ENCODE measurements at places on chromosomes 16 and 17.

DNA sequence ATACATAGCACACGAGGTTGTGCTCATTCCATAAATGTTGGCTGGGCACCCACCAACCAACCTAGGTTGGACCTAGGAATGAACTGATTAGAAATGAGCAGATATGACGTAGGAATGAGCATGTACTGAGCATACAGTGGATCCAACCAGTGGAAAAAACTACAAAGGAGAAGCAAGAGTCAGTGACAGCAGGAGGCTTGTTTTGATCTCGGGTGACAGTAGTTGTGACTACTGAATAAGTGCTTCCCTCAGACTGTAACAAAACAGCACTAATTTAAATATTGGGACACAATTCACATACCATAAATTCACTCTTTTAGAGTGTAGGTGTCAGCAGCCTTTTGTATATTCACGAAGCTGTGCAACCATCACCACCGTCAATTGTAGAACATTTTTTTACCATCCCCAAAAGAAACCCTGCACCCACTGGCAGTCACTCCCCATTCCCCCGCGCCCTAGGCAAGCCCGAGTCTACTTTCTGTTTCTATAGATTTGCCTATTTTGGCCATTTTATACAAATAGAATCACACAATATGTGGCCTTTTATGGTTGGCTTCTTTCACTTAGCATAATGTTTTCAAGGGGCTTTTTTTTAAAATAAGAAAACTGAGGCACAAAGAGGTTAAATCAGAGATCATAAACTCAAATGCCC is 7.0 kb downstream of the VAC14 start:
- peaks cover 15% of the 10 kb centered on the region for H3K36me3 ChIP-seq
- H3K27ac ChIP-seq, result no peak overlapping the region
- peaks cover 7% of the 10 kb centered on the region for H3K4me1 ChIP-seq
- DNase-seq, result no peak

GRCh38 chr16:31519759-31520431 is 7.8 kb upstream of the AHSP start:
- H3K4me1 ChIP-seq, result no peaks in the 10 kb centered on the region
- no peaks in the 10 kb centered on the region for H3K36me3 ChIP-seq
- no peaks in the 10 kb centered on the region for H3K27me3 ChIP-seq
- DNase-seq, result no peak
- no peak overlapping the region for H3K27ac ChIP-seq

GRCh38 chr16:17369421-17370222 is 101.1 kb downstream of the XYLT1 start:
- H3K4me3 ChIP-seq, result peak overlapping the region; percentile 84
- H3K36me3 ChIP-seq, result no peaks in the 10 kb centered on the region
- peaks cover 74% of the 10 kb centered on the region for H3K4me1 ChIP-seq
- H3K27me3 ChIP-seq, result no peaks in the 10 kb centered on the region
- DNase-seq, result peak; percentile 40
- H3K27ac ChIP-seq, result peak overlapping the region; percentile 95

DNA sequence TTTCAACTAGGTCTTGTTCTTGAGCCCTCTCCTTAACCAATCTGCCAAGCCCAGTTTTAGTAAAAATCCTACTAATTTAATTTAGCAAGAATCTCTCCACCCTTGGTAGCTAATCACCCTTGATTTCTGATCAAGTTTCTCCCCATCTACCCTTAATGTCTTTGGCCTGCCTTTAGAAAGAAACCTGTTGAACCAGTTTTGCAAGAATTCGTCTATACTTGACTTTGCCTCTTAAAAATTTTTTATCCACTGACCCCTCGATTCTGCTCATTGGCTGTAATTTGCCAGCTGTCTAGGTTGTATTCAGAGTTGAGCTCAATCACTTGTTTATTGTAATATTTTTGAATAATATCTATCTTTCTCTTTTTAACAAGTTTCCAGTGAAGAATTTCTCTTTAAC is 1138.5 kb downstream of the CDH11 start:
- H3K4me3 ChIP-seq, result no peak overlapping the region
- H3K27ac ChIP-seq, result no peak overlapping the region
- no peaks in the 10 kb centered on the region for H3K36me3 ChIP-seq
- H3K27me3 ChIP-seq, result no peaks in the 10 kb centered on the region
- H3K4me1 ChIP-seq, result no peaks in the 10 kb centered on the region
- no peak for DNase-seq

- no peak overlapping the region for H3K27ac ChIP-seq
- no peak for DNase-seq
- H3K27me3 ChIP-seq, result no peaks in the 10 kb centered on the region
- no peak overlapping the region for H3K4me3 ChIP-seq
- H3K4me1 ChIP-seq, result peaks cover 34% of the 10 kb centered on the region
Observed at GRCh38 chr17:64109400-64109799, 20.5 kb downstream of the ERN1 start.

GRCh38 chr16:81212830-81213465 is 25.5 kb upstream of the BCO1 start:
- no peaks in the 10 kb centered on the region for H3K27me3 ChIP-seq
- no peak overlapping the region for H3K4me3 ChIP-seq

- no peak overlapping the region for H3K4me3 ChIP-seq
- peaks cover 1% of the 10 kb centered on the region for H3K27me3 ChIP-seq
Observed at GRCh38 chr17:27384261-27384701, 72.0 kb upstream of the KSR1 start.

DNA sequence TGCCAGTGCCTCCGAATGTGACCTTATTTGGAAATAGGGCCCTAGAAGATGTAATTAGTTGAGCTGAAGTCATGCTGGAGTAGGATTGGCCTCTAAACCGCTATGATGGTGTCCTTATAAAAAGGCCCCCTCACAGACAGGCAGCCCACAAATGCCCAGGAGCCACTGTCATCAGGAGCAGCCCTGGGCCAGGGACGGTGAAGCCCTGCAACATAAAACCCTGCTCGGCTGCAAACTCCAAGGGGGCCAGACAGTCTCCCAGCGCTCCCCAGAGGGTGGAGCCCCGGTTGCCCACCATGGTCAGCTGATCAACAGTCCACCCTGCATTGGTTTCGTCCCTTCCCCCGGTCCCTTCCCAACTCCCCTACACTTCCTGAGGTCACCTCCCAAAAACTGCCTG is 351.7 kb downstream of the FOXL1 start:
- no peaks in the 10 kb centered on the region for H3K36me3 ChIP-seq
- H3K4me3 ChIP-seq, result no peak overlapping the region
- no peaks in the 10 kb centered on the region for H3K4me1 ChIP-seq
- DNase-seq, result no peak

GRCh38 chr17:77681861-77682260 is 276.6 kb upstream of the TNRC6C start:
- H3K4me1 ChIP-seq, result no peaks in the 10 kb centered on the region
- no peak for DNase-seq
- H3K36me3 ChIP-seq, result no peaks in the 10 kb centered on the region

GRCh38 chr17:59370593-59371299 is 39.3 kb downstream of the YPEL2 start:
- H3K4me3 ChIP-seq, result no peak overlapping the region
- no peaks in the 10 kb centered on the region for H3K36me3 ChIP-seq
- no peak for DNase-seq
- H3K27me3 ChIP-seq, result no peaks in the 10 kb centered on the region
- peaks cover 83% of the 10 kb centered on the region for H3K4me1 ChIP-seq

DNA sequence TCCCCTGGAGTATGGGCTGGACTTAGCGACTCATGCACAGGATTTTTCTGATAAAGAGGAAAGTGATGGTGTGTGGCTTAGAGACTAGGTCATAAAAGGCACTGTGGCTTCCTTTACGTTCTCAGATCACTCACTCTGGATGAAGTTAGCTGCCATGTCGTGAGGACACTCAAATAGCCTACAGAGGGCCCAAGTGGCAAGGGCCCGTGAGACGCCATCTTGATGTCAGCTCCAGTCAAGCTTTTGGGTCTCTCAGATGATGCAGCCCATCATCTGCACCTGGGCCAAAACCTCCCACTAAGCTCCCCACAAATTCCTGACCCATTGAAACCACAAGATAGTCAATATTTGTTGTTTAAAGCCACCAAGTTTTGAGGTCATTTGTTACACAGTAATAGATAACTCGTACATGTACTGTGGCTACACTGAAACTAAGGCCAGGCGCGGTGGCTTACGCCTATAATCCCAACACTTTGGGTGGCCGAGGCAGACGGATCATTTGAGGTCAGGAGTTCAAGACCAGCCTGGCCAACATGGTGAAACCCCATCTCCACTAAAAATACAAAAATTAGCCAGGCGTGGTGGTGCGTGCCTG is 14.7 kb downstream of the ST6GALNAC2 start:
- H3K36me3 ChIP-seq, result peaks cover 4% of the 10 kb centered on the region
- no peak overlapping the region for H3K4me3 ChIP-seq
- DNase-seq, result no peak
- H3K4me1 ChIP-seq, result no peaks in the 10 kb centered on the region
- no peak overlapping the region for H3K27ac ChIP-seq

GRCh38 chr16:58506241-58507194 is 6.6 kb downstream of the NDRG4 start:
- H3K27ac ChIP-seq, result no peak overlapping the region
- H3K4me3 ChIP-seq, result no peak overlapping the region
- H3K27me3 ChIP-seq, result no peaks in the 10 kb centered on the region
- DNase-seq, result no peak
- H3K4me1 ChIP-seq, result peaks cover 4% of the 10 kb centered on the region

DNA sequence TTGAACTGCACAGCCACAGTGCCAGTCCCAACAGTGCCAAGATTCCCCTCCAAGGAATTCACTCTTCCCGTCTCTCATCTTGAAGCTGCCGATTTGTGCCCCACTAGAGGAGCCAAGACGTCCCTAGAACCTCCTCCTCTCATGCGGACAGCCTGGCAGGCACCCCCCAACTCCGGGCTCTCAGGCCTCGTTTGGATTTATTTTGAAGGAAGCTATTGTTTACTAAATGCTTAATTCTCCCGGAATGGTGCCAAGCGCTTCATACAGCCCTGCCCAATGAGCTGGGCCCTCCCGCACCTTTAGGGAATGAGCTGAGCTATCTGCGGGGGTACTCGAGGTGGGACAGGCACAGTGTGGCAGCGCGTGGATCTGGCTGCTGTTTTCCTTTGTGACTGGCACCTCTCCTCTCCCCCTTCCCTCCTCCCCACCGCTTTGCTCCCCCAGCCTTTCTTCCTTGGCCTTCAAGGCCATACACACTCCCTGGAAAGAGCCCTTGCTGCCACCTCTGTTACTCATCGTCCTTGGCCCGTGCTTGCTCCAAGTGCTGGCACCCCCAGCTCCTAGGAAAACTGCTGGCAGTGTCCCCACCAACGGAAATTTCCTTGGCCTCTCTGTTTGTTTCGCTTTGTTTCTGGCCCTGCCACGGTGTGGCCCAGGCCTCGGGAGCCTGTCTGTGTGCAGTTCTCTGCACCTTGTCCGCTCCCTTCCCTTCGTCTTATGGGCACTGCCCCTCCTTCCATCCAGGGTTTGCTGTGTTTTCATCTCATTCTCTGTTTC is 49.9 kb upstream of the CDR2 start:
- no peak for DNase-seq
- no peaks in the 10 kb centered on the region for H3K4me1 ChIP-seq
- no peak overlapping the region for H3K4me3 ChIP-seq
- H3K27me3 ChIP-seq, result no peaks in the 10 kb centered on the region
- H3K27ac ChIP-seq, result no peak overlapping the region
- peaks cover 33% of the 10 kb centered on the region for H3K36me3 ChIP-seq

GRCh38 chr17:76331083-76331482 is 22.6 kb downstream of the PRPSAP1 start:
- H3K4me3 ChIP-seq, result no peak overlapping the region
- no peak for DNase-seq
- no peaks in the 10 kb centered on the region for H3K4me1 ChIP-seq
- no peaks in the 10 kb centered on the region for H3K27me3 ChIP-seq
- H3K36me3 ChIP-seq, result peaks cover 43% of the 10 kb centered on the region

DNA sequence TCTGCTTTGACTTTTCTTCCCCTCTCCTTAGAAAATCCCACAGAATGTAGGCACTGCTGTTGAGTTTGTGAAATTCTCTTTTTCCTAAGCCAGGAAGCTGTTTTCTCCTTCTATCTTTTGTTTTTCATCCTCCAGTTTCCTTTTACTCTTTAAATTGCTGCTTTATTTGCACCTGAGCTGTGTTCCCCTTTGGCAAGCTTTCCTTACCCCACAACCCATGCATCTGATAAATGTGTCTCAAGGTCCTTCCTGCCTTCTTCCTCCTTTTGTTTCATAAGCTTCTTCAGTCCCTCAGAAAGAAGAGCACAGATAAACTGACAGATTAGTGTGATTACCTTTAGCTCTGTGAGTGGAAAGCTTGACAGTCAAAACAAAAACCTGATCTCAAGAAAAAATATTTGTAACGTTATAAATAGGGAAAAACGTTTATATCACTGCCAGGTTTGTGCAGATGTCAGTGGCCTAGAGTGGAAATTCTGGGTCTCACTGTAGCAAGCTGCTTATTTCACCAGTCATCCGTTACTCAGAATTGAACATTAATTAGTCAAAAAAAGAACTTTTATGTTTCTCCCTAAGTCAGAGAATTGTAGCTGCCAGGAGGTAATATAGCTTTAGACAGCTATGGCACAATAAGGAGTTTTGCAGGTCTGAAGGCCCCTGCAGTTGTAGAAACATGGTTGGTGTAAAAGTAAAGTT is 23.6 kb downstream of the GSDMB start:
- H3K4me1 ChIP-seq, result no peaks in the 10 kb centered on the region
- H3K27ac ChIP-seq, result no peak overlapping the region
- no peak for DNase-seq
- H3K27me3 ChIP-seq, result no peaks in the 10 kb centered on the region
- H3K4me3 ChIP-seq, result no peak overlapping the region

- DNase-seq, result no peak
- no peak overlapping the region for H3K27ac ChIP-seq
- no peaks in the 10 kb centered on the region for H3K36me3 ChIP-seq
- H3K4me3 ChIP-seq, result no peak overlapping the region
- peaks cover 22% of the 10 kb centered on the region for H3K4me1 ChIP-seq
- peaks cover 40% of the 10 kb centered on the region for H3K27me3 ChIP-seq
Observed at GRCh38 chr17:79778504-79779083, 646 bp downstream of the CBX2 start.

DNA sequence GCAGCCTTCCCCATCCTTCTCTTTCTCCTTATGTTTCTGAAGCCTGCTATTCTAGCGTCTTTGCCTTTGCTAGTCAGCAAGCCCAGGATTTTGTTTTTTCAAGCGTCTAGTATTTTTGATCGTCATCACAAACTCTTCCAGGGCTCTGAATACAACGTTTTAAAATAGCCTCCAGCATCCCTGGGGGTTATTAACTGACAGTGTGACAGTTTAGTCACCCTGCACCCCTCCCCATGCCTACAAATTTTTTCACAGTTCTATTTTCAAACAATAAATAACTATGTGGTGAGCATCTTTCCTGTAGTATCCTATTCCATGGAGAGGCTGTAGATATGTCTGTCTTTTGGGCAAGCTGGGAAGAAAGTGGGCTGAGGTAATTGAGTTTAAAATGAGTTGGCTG is 280.9 kb downstream of the MAP2K4 start:
- H3K27me3 ChIP-seq, result no peaks in the 10 kb centered on the region
- H3K4me3 ChIP-seq, result no peak overlapping the region
- no peaks in the 10 kb centered on the region for H3K4me1 ChIP-seq
- no peaks in the 10 kb centered on the region for H3K36me3 ChIP-seq

- H3K27me3 ChIP-seq, result no peaks in the 10 kb centered on the region
- no peak overlapping the region for H3K27ac ChIP-seq
- no peak overlapping the region for H3K4me3 ChIP-seq
- H3K36me3 ChIP-seq, result no peaks in the 10 kb centered on the region
- H3K4me1 ChIP-seq, result peaks cover 9% of the 10 kb centered on the region
- no peak for DNase-seq
Observed at GRCh38 chr16:4550591-4550990, 5.5 kb upstream of the C16orf96 start.

Data from CD4-positive, CD25-positive, alpha-beta regulatory T cell (primary cell).